ENCODE measurements at places on chromosomes 5 and 9.

DNA sequence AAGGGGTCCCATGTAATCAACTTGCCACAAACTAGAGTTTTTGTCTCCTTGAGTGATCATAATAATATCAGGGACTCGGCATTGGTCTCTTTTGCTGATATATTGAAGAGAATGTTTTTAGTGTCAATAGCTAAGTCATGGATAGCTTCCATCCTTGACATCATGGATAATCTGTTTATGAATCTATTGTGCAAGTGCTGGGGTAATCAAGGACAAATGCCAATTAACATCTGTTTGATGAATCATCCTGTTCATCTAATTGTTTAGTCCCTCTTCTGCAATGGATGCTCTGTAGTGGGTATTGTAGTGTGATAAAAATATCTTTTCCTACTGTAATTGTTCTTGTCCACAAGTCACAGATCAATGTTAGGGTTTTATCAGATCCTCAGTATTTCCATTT is 607.5 kb upstream of the SEMA6A start:
- no peak for DNase-seq

DNA sequence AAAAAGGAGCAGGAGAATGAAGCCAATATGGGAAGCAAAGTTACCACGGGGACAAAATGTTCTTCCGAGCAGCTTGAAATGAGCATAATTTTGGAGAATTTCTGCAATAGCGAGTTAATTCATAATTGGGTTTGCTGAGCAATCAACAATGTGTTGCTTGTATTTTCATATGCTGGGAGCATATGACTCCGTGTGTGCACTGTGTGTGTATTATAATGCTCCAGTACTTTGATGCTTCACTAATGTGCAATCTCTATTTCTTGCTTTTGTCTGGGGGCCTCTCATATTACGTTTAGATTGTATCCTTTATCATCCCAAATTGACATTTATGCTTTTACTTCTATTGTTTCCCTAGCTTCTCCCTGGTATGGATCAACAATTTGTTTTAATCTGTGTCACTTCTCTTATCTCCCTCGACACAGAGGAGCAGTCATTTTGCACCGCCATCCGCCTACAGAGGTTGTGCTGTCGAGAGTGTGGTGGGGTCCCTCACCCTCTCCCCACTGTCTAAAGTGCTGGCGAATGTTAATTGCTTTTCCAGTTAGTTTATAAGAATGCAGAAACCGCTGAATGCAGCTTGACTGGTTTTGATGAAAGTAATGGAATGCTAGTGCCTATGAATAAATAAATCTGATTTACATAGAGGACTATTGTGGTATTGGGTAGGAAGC is 372.5 kb upstream of the WWC1 start:
- DNase-seq: no peak

DNA sequence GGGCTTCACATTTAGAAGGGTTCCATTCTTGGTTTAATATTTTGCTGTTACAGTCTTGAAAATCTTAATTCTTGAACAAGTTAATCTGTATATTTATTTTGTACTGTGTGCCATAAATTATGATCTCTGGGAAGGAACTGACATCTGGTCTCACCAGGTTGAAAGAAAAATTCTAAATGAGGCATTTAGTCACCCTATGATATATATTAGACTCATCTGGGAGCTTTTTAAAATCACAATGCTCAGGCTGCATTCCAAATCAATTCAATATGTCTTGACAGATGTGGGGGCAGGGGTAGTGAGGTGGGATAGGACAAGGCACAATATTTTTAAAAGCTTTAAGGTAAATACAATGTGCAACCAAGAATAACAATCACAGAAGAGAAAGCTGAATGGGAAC is 569.2 kb downstream of the PRR16 start:
- DNase-seq: no peak

DNA sequence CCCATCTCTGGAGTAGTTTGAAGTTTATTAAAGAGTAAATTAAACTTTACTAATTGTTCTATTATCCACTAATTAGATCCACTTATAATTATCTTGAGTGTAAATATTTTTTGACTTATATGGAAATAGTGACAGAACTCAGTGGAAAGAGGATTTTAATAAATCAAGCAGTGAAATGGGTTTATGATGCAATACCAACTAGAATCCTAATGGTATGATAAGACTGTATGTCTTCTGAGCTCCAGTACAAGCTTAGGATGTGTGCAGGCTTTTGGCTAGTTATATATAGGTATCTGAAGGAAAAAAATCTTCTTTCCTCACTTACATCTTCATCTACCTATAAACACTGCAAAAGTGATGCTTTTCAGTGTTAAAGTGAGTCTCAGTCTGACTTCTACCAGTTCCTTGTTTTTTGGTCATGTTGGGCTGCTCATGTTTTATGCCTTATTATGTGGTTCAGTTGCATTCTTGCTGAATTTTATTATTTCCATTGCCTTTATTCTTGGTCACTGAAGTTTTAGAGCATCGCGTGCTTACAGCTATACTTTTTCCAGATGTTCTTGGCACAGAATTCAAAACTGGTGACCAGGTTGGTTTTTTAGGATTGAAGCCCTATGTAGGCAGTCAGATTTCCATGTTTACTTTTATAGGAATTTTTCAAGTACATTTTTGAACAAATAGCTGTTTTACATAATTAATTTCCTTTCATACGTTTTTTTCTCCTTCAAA is 30.5 kb downstream of the XRCC4 start:
- DNase-seq: no peak

- DNase-seq: peak; percentile 30
Measured at GRCh38 chr5:142826741-142827492, 56.7 kb downstream of the ARHGAP26 start.

GRCh38 chr5:5218396-5218795 is 78.3 kb downstream of the ADAMTS16 start:
- no peak for DNase-seq

GRCh38 chr9:120151806-120152205 is 428.2 kb downstream of the CDK5RAP2 start:
- no peak for DNase-seq

Measured in DMS53 (cell line).